CD4-positive, alpha-beta memory T cell (primary cell): ENCODE measurements at places on chromosomes 1 and 21. TPM values are rescaled to one million over a fixed set of nuclear protein-coding genes. Genes with fewer than 3 reads are reported as not detected.

DNA sequence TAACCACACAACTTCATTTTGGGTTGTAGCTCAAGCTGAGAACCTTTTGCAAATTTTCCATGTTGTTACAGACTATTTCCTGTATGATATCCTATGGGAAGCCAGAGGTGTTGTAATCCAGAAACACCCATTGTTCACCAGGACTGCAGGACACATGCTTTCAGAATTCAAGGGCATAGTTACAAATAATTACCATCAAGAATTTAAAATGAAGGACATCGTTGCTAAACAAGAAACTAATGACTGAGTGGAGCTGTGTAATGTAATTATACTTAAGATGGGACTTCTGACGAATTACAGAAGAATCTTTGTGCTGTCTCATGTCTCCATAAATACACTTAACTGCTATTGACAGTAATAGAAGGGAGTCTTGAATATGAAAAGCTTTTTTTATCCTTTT, 47.6 kb upstream of the HOOK1 start:
- no peak overlapping the region for H3K27ac ChIP-seq
- H3K4me3 ChIP-seq = no peak overlapping the region

GRCh38 chr1:115423776-115424175, 85.7 kb upstream of the NGF start:
- no peaks in the 10 kb centered on the region for H3K4me1 ChIP-seq
- no peak for DNase-seq
- H3K27ac ChIP-seq = no peak overlapping the region
- H3K27me3 ChIP-seq = no peaks in the 10 kb centered on the region

- H3K36me3 ChIP-seq = peaks cover 21% of the 10 kb centered on the region
- H3K27ac ChIP-seq = no peak overlapping the region
- no peaks in the 10 kb centered on the region for H3K27me3 ChIP-seq
- peaks cover 11% of the 10 kb centered on the region for H3K4me1 ChIP-seq
- H3K4me3 ChIP-seq = no peak overlapping the region
Measured at GRCh38 chr1:1666526-1666925, 7.7 kb upstream of the CDK11B start.

OR14A16 gene
- not detected for total RNA-seq

- DNase-seq = no peak
- H3K4me3 ChIP-seq = no peak overlapping the region
- no peak overlapping the region for H3K27ac ChIP-seq
- no peaks in the 10 kb centered on the region for H3K4me1 ChIP-seq
Measured at GRCh38 chr1:59827055-59827643, 12.4 kb downstream of the HOOK1 start.

- H3K36me3 ChIP-seq = no peaks in the 10 kb centered on the region
- H3K27me3 ChIP-seq = no peaks in the 10 kb centered on the region
- H3K4me1 ChIP-seq = peaks cover 15% of the 10 kb centered on the region
- no peak overlapping the region for H3K4me3 ChIP-seq
- no peak overlapping the region for H3K27ac ChIP-seq
Measured at GRCh38 chr1:236502579-236502971, 21.2 kb upstream of the LGALS8 start.
